Activated naive CD4-positive, alpha-beta T cell (primary cell): ENCODE measurements at places on chromosomes 6 and 20.

DNA sequence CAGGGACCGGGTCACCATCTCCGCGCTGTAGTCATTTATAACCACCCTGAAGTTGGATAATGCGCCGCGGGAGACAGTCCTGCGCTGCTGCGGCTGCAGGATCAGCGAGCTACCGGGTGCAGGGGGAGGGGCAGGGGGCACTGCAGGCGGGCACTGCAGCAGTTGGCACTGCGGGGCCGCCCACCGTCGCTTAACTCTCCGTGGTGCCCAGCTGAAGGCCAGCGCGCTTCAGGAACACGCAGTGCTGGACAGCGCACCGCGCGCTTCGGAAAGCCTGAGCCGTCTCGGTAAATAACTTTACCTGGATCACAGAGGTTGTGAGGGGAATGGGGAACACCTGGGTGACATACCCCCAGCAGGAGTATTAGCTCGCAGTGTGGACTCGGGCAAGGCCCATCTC is 12.4 kb upstream of the LRFN2 start:
- no peak for DNase-seq

- DNase-seq: no peak
These were observed 320.0 kb downstream of the GJA1 start for GRCh38 chr6:121755485-121755884.

DNA sequence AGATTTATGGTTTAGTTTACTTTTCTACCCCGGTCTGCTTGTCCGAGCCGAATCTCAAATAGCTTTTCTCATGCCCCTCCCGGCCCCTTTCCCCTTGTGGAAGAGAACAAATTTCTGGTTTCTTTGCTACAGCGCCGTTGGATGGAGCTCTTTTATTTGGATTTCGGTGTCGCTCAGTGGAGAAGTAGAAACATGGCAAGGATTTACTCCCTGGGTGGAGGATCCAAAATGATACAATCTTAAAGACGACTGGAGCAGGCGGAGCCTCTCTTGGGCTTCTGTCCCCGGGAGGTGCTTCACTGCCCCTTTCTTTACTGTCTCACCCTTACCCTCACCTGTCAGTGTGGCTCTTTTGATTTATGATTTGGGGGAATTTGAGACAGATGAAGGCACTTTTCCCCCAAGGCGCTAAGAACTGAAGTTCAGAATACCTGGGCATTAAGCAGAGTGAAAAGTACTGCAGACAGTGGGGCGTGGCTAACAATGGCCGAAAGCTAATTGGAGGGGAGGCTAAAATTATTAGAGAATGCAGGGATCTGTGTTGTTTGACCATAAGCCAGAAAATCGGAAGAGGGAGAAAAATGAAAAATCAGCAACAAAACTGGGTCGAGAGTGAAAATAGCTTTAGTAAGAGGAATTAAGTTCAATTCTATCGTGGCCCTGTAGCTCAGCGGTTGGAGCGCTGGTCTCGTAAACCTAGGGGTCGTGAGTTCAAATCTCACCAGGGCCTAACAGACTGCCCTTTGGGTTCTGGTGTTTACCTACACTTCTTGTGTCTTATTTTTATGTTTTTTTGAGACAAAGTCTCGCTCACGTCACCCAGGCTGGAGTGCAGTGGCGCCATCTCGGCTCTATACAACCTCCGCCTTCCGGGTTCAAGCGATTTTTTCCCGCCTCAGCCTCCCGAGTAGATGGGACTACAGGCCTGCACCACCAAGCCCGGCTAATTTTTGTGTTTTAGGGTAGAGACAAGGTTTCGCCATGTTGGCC is 145.1 kb upstream of the ZNF184 start:
- no peak for DNase-seq

DNA sequence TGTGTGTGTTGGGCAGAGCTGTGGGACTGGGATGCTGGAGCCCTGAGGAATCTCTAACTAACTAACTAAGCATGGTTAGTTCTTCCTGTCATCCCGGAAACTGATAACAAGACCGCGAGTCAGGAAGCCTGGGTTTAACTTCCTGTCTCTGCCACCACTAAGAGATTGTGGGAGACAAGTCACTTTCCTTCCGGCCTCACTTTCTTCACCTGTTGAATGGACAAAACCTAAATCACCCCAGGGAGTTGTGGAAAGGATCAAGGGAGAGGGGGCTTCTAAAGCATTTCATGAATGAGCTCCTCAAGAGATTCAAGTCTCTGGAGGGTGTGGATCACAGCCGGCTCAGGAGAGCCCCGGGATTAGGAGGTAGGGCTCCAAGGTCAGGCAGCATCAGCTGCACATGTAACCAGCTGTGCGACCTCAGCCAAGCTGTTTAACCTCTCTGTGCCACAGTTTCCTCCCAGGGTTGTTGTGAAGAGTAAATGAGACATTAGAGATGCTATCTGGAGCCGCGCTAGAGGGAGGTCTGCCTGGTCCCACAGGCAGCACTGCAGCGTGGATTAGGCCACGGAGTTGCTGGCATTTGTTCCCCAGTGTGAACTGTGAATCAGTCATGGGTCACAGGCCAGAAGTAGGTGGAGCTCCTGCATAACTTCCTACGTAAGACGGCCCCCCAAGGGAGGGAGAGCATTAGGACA is 105.1 kb downstream of the TOX2 start:
- no peak for DNase-seq

DNA sequence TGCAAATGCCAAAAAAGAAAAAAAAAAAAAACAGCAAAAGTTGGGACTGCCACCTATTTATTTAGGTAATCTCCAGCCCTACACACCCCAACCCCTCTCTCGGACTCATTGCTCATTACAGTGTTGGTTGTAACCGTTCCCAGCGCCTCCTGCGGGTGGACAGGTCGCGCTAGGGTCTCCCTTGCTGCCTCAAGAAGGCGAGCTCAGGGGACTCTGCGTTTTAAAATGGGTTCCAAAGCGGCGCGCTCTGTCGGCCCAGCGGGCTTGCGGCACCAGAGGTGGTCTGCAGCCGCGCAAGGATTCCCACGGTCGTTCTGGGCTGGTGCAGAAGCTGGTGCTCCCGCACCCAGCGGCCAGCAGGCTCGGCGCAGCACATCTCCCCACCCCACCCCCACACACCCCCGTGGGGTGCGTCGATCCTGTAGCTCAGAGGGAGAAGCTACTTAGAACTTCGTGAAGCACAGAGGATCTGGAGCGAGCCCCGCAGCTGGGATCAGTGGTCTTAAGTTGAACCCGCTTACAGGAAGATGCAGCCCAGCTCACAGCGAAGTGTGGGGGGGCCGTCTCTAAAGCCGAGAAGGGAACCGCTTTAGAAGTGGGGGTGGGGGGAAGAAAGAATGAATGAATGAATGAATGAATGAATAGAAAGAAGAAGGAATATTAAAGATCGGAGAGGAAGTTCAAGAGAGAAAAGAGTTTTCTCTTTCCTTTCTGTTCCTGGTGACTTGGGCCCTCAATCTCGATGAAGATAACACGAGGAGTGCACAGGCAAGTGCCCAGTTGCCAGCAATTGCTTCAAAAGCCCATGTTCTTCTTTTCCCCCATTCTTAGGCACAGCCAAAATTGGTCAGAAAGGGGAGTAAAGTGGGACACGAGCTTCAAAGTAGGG is 780 bp downstream of the TFAP2A start:
- no peak for DNase-seq

DNA sequence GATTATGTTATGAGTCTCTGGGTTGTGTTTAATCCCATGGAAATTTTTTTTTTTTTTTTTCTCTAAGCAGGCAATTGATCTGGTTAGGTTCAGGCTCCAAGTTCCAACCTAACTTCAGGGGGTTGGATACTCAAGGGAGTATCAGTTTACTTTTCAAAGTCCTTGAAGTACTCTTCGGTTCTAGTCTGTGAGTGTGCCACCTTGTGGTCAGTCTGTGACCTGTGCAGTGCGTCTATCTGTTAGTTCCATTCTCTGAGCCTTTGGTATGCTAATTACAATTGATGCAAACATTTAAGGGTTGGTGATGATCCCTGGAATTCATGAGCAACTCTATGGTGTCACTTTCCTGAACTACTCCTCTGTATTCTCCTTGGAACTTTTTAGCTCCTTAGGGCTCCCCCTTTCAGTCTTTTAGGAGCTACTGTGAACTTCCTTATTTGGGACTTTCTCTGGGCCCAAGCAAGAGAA is 342.0 kb downstream of the SOX4 start:
- DNase-seq: no peak

DNA sequence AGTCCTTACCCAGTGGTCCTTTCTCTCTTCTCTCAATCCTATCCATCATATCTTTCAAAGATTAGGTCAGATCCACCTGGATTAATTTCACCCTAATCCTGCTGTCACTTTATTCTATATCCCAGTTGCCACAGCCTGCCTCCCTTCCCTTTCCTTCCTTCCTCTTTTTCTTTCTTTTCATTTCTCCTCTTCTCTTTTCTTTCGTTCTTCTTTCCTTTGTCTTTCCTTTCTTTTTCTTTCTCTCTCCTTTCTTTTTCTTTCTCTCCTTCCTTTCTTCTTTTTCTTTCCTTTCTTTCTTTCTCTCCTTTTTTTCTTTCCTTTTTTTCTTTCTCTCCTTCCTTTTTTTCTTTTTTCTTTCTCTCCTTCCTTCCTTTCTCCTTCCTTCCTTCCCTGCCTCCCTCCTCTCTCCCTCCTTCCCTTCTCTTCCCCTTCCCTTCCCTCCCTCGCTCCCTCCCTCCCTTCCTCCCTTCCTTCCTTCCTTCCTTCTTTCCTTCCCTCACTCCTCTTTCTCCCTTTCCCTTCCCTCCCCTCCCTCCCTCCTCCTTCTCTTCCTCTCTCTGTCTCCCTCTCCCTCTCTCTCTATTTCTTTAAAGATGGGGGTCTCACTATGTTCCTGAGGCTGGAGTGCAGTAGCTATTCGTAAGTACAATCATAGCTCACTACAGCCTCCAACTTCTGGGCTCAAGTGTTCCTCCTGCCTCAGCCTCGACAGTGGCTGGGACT is 15.1 kb upstream of the RPN2 start:
- DNase-seq: no peak

DNA sequence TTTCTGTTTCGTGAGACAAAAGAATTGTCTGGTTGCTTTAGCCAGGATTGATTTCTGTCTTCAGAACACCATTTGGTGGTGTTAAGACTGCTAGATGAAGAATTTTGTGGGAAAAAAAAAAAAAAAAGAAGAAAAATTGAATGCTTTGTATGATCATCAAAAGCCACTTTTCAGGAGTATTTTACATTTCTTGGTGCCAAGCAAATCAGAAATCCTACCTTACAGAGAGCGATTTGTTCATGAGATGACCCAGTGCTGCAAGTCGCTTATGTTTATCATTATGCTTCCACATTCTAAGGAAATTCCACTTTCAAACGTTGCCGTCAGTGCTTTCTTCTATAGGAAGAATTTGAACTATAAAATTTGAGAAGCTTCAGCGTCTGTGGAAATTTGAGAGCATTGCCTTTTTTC is 228.7 kb downstream of the BCKDHB start:
- DNase-seq: no peak

GRCh38 chr6:95099410-95099809 is 477.9 kb upstream of the MANEA start:
- no peak for DNase-seq

GRCh38 chr20:8212286-8212685 is 80.2 kb downstream of the PLCB1 start:
- no peak for DNase-seq

DNA sequence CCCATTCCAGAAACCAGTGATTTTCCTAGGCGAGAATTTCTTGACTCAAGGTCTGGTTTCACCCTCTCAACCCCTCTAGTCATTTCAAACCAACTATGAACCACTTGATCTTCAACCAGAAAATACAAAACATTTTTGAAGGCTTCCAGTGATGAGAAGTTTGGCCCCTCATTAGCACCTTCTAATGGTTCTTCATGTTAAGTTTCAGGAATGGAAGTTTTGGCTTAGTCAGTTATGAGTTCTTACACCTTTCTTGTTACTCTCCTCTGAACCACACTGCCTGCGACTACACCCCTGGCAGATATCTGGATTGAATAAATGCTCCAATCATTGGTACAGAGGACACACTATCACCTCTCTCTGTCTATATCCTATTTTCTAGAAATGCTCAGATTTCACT is 67.2 kb downstream of the GJA10 start:
- DNase-seq: no peak

- DNase-seq: no peak
These were observed 96.5 kb downstream of the ALDH8A1 start for GRCh38 chr6:134853111-134854055.

DNA sequence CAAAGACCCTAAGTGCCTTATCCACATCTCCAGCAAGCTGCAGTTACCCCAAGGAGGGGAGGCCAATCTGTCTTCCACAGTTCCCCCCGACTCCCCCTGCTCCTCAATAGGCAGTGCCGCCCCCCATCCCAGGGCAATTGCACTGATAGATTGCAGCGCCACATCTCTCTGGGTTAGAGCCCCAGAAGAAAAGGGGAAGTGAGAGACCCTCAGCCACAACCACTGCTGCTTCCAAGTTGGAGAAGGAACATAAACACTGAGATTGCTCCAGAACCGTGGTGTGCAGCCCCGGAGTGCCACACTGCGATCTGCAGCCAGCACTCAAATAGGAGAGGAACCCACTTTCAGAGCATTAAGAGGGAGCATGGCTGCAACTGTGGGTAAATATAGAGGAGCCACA is 101.5 kb downstream of the RWDD2A start:
- DNase-seq: no peak

GRCh38 chr6:7911345-7911725 is 747 bp upstream of the TXNDC5 start:
- DNase-seq: no peak

GRCh38 chr6:66599541-66599940 is 892.5 kb upstream of the EYS start:
- no peak for DNase-seq

GRCh38 chr20:61490721-61491120 is 238.7 kb downstream of the CDH4 start:
- no peak for DNase-seq

DNA sequence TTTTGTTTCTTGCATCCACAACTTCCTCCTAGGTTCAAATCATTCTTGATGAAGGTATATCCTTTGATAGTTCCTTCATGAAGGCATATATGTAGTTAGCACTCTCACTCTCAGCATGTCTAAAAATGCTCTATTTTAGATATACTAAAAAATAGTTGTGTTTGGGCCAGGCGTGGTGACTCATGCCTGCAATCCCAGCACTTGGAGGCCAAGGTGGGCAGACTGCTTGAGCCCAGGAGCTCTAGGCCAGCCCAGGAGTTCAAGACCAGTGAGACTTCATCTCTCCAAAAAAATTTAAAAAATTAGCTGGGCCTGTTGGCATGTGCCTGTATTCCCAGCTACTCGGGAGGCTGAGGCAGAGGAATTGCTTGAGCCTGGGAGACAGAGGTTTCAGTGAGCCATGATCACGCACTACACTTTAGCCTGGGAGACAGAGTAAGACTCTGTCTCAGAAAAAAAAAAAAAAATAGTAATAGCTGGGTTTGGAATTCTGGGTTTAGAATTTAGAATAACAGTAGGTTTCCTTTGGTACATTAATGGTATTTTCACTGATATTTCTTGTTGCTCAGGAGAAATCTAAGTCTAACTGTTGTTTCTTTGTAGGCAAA is 7.0 kb downstream of the SERAC1 start:
- no peak for DNase-seq

- no peak for DNase-seq
These were observed 25.3 kb downstream of the RIPOR2 start for GRCh38 chr6:24910331-24910960.
